Cerebellar nuclear complex (tissue), 1 donor: ENCODE measurements at places on chromosomes 1 and 21.

DNA sequence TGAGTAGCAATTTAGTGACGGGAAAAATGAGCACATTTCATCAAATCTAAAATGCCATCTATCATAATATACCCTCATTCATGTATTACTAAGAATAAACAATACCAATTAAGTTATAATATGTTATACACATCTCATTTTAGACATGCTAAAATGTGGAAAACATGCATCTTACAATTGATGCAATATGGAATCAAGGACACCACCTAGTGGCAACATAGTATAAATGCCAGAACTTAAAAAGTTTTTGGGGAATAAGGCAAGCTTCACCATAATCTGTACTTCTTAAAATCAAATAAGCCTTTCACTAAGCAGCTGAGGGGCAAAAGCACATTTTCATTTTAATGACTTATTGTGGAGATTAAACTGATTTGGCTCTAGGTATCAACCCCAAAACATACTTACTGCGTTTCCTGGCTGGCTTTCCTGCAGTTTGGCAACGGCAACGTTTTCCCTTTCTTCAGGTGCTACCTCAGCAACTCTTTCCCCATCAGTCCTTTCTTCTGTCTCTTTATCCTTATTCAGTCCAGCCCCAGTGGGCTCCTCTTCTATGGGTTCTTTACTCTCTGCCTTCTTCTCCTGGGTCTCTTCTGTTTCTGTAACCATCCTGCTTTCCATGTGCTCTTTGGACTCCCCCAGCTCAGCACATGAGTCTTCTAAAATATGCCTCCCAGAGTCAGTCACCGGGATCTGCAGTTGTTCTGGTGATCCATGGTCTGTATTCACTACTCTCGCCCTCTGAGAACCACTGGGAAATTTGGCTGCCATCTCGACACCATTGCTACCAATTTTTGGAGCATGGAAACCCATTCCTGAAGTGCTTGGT lies 11.4 kb downstream of the SDE2 start:
- DNase-seq, result no peak

GRCh38 chr1:175463853-175464252 lies 271.3 kb upstream of the KIAA0040 start:
- DNase-seq, result no peak

DNA sequence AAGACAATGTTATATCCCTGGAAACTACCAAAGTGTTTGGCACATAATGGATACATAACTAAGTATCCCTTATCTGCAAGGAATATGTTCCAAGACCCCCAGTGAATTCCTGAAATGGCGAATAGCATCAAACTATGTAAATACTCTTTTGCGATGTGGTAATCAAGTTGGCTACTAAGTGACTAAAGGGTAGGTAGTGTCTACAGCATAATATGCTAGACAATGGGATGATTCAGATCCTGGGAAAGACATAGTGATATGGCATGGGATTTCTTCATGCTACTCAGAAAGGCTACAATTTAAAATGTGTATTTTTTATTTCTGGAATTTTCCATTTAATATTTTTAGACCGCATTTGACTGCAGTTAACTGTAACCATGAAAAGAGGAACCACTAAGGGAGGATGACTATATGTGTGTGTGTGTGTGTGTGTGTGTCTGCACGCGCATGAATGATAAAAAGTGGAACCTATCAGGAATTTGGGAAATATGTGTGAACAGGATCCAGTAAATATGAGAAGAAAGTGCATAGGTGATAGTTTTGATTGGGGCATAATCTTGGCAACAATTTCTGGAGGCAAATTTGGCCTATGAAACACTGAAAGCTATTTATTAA lies 1899.9 kb downstream of the NCAM2 start:
- DNase-seq, result no peak

DNA sequence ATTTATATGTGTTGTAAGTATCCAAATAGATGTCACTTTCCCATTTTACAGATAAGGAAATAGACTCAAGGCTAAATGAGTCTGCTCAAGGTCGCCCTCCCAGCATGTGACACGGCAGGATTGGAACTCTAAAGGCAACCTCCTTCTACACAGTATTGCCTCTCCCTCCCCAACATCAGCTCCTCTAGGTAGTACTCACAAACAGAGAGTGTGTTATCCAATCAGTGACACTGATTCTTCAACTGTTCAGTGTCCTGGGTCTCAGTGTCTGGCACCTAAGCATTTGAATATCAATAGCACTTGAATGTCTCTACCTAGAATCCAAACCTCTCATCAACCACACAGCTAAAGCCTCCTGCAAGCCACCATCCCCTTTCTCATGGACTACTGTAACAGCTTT lies 87.1 kb downstream of the DAB1 start:
- no peak for DNase-seq

GRCh38 chr1:209316929-209317328 lies 266.6 kb upstream of the CAMK1G start:
- DNase-seq, result no peak

- no peak for DNase-seq
These were observed 649.9 kb downstream of the KIF26B start for GRCh38 chr1:245804696-245805095.

- no peak for DNase-seq
These were observed 23.2 kb downstream of the RPE65 start for GRCh38 chr1:68426594-68426993.

- DNase-seq, result no peak
These were observed 296.5 kb upstream of the PLXNA2 start for GRCh38 chr1:208540724-208541123.

- DNase-seq, result no peak
These were observed 70.3 kb downstream of the URB2 start for GRCh38 chr1:229696385-229696784.

DNA sequence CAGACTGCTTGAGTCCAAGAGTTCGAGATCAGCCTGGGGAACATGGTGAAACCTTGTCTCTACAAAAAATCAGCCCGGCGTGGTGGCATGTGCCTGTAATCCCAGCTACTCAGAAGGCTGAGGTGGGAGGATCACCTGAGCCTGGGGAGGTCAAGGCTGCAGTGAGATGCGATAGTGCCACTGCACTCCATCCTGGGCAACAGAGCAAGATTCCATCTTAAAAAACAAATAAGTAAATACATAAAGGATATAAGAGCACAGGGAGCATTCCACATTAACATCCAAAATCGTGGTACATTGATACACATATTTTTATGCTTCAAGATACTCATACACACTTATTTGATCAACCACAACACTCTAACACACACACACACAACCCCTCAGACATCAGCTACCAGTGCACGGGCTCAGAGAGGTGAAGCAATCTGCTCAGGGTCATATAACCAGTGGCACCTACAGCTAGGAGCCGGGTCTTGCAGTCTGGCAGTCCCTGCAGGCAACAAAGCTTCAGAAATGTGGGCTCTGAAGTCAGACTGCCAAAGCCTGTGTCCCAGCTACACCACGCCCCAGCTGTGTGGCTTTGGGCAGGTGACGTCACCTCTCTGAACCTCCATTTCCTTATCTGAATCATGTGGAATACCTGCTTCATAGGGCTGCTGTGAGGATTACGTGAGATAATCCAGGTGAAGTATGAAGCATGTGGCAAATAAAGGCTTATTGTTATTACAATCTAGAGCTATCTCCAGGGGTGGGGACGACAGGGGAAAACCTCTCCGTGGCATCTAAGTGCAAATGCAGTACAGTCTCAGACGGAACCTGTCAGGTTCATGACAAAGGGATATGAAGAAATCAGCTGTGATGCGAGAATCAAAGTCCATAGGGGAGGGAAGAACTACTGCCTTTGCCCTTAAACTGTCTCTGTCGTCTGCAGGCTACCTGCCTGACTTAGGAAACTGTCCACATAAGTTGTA lies 4.8 kb upstream of the CRYBG2 start:
- DNase-seq, result no peak
